HuH-7 (cell line): ENCODE measurements at places on chromosomes 7 and 10.

GRCh38 chr7:102978284-102978683 lies 65.5 kb downstream of the LRRC17 start:
- DNase-seq, result no peak

GRCh38 chr7:23267357-23267756 lies 20.8 kb downstream of the GPNMB start:
- DNase-seq, result no peak

DNA sequence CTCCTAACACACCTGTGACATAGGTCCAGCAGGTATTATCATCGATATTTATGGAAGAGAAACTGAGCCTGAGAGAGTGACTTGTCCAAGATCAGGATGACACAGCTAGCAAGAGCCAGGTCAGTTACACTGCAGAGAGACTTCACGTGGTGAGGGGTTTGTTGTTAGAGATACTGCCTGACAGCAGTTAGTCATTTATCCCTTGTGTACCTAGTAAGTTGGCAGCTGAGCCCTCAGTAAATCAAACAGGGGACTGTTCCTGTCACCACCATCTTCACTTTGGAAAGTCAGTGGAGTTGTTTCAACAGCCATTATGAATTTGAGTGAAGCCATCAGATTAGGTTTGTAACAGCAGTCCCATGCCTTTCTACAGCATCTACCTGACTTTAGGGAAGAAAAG lies 87.5 kb upstream of the GATA3 start:
- DNase-seq, result no peak

GRCh38 chr7:2220506-2220905 lies 12.2 kb downstream of the MAD1L1 start:
- no peak for DNase-seq

DNA sequence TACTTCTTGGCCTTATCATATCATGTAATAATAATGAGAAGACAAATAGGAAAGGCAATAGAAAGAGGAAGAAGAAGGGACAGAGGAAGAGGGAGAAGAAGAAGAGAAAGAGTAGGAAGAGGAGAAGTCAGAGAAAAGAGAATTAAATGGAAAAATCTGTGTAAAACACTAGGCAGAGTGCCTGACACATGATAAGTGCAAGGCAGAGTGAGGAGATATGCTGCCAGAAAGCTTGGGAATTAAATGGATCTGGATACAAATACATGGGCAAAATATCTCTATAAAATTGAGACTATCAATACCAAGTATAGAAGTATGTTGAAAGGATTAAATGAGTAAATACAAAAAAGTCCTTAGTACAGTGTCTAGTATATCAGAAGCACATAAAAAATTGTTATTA lies 124.8 kb downstream of the CACNA2D1 start:
- no peak for DNase-seq

- no peak for DNase-seq
Measured at GRCh38 chr7:106247841-106248240, 36.9 kb downstream of the NAMPT start.

DNA sequence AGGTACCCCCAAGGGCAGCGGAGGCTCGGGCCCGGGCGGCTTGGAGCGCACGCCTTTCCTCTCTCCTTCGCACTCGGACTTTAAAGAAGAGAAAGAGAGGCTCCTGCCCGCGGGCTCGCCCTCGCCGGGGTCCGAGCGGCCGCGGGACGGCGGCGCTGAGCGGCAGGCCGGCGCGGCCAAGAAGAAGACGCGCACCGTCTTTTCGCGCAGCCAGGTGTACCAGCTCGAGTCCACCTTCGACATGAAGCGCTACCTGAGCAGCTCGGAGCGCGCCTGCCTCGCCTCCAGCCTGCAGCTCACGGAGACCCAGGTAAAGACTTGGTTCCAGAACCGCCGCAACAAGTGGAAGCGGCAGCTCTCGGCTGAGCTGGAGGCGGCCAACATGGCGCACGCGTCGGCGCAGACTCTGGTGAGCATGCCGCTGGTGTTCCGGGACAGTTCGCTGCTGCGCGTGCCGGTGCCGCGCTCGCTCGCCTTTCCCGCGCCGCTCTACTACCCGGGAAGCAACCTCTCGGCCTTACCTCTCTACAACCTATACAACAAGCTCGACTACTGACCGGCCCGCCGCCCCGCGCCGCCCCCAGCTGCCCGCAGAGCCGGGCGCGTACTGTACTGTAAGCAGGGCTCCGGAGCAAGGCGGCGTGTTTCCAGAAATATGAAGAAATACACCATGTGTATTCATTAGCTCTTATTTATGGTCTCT lies 1.8 kb downstream of the HMX2 start:
- no peak for DNase-seq

DNA sequence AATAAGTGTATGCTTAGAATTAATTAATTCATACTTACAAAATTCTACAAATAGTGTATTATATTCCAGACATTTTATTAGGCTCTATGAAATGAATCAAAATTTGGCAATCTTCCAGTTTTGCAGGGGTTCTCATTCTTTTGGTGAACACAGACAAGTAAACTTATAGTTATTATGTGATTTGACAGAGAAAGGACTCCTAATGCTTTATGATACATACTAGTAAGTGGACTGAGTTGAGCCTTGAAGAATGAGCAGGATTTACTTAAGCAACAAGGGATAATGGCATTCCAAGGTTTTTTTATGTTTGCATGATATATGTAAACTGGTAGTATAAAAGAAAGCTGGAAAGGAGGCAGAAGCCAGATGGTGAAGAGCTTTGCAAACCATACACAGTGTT lies 145.7 kb upstream of the FERD3L start:
- DNase-seq, result no peak

DNA sequence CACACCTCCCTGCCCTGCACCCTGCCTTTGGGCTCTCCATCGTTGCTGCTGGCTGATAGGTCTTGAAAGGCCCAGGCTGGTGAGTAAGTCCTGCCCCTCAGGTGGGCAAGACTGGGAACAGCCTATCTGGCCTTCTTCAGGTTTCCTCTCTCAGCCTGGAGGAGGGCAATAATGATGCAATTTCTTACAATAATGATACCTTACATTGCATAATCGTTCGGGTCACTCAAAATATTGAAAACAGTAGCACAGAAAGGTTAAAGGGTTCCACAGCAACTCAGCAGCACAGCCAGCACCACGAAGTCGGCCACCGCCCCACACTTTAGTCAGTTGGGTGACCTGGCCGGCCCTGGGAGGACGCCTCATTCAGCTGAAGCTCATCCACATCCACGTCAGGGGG lies 16.0 kb upstream of the FAM20C start:
- DNase-seq, result no peak

DNA sequence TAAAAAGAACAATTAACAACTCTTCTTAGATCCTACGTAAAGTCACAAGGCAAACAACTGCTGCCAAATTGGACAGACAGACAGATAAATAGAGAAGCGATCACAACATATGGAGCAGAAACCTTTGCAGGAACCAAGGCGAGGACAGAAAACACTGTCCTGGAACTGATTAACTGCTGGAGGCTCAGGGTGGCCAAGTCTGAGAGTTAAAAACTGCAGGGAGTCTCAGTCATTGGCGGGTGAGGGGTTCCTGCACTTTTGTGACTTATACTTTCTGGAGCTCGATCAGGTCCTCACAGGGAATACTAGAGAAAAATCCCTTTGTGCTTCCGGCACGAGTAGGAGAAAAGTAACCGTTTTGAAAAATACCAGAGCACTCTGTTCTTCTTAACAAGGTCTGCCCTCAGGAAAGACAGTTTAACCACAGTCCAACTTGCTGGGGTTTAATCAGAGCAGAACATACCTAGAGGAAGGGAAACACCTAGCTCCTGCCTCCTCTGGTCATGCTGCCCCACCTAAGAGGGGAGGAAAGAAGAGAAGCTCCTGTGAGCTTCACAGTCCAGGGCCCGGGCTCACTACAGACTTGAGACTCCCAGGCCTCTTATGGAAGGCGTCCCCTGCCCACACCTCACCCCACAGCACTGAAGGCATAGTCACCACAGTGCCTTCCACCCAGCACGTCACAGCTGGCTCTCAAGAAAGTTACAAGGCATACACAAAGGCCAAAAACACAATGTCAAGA lies 74.9 kb downstream of the LARP4B start:
- no peak for DNase-seq

DNA sequence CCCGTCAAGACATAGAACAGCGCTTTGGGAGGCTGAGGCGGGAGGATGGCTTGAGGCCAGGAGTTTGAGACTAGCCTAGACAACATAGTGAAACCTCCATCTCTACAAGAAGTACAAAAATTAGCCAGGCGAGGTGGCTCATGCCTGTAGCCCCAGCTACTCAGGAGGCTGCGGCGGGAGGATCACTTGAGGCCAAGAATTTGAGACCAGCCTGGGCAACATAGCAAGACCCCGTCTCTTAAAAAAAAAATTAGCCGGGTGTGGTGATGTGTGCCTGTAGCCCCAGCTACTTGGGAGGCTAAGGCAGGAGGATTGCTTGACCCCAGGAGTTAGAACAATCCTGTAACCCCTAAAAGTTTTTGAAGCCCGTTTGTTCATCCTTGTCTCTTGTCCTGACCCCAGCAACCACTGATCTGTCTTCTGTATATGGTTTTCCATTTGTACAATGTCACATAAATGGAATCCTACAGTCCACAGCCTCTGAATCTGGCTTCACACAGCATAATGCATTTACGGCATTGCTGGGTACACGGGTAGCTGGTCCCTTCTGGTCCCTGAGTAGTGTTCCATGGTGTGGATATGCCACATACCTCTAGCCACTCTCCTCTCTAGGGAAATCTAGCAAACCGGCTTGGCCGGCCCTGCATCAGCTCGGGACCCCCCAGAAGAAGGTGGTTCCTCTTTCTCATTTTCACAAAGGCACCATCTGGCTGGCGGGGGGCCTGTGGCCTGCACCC lies 8.4 kb downstream of the GTF2IRD1 start:
- DNase-seq, result no peak

- DNase-seq, result no peak
Measured at GRCh38 chr7:101393865-101394264, 31.2 kb downstream of the COL26A1 start.

DNA sequence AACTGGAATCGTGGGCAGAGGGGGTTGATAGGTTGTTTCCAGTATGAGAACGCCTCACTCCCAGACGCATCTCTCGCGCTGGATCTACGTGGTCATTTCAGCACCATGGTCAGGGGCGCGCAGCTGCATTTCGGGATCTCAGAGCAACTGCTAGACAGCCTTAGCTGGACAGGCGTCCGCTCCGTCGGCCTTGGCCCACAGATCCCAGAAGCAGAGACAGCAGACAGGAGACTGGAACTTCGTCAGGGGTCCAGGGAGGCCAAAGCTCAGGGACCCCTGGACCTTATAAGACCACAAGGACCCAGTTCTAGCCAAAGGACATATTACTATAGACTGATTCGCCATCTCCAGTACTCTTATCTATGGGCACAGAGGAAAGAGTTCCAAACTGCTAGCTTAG lies 5.3 kb downstream of the NEUROG3 start:
- peak; percentile 45 for DNase-seq

GRCh38 chr10:115674496-115674895 lies 581.3 kb downstream of the ATRNL1 start:
- DNase-seq, result no peak

DNA sequence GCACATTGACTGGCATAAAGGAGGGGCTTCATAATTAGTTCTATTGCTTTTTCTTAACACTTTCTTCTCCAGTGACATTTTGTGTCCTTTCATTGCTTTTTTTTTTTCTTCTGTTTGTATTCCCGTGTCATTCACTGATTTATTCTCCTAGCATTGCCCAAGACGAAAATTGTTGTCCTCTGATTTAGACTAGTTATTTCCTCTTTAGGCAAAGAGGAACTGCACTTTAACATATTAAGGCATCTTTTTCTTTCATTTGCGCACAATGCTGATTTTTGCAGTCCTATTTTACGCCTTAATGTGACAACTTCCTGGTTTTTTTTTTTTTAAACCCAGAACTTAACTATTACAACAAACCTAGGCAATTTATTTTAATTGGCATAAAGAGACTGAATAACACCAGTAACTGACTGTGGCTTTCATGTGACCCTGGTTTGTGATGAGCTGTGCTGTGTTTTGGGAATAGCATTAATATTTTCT lies 39.7 kb downstream of the ARID5B start:
- DNase-seq, result no peak
